Renal cortical epithelial cell (primary cell): ENCODE measurements at places on chromosomes 7 and 10. TPM values are rescaled to one million over a fixed set of nuclear protein-coding genes. Genes with fewer than 3 reads are reported as not detected.

KIAA1549 gene
- total RNA-seq: 1.0 and 10.1 TPM in 2 replicates

TAS2R3 gene
- 2.3 TPM in 1 of 2 replicates, not detected in the other for total RNA-seq

APBB1IP gene
- total RNA-seq: 4.2 and 23.8 TPM in 2 replicates

GHRHR gene
- not detected in 2 replicates for total RNA-seq

ATP6V0A4 gene
- total RNA-seq: 1.9 and 11.5 TPM in 2 replicates

GNA12 gene
- total RNA-seq: 11.5 and 37.7 TPM in 2 replicates

SPAM1 gene
- total RNA-seq: not detected in 2 replicates

ZRANB1 gene
- 24.1 and 27.2 TPM in 2 replicates for total RNA-seq

SEC61A2 gene
- 9.4 and 17.5 TPM in 2 replicates for total RNA-seq

CTNNA3 gene
- total RNA-seq: under 0.01 TPM in 1 of 2 replicates, not detected in the other

EDRF1 gene
- total RNA-seq: 17.0 and 23.2 TPM in 2 replicates

NDUFA5 gene
- total RNA-seq: 38.9 and 58.4 TPM in 2 replicates

GJC3 gene
- not detected in 2 replicates for total RNA-seq

SYCE1 gene
- total RNA-seq: 0.25 TPM in 1 of 2 replicates, not detected in the other

ARHGAP22 gene
- total RNA-seq: 19.7 and 39.2 TPM in 2 replicates

GIMAP6 gene
- total RNA-seq: 0.15 and 0.35 TPM in 2 replicates

SPDYE3 gene
- total RNA-seq: 0.05 TPM in 1 of 2 replicates, not detected in the other

UNCX gene
- total RNA-seq: not detected in 2 replicates

BAMBI gene
- total RNA-seq: 10.4 and 12.0 TPM in 2 replicates

SLC13A4 gene
- not detected in 2 replicates for total RNA-seq

THAP5 gene
- 20.3 and 21.7 TPM in 2 replicates for total RNA-seq

IPMK gene
- total RNA-seq: 8.5 and 11.1 TPM in 2 replicates

FAM25A gene
- not detected in 2 replicates for total RNA-seq

LRMDA gene
- total RNA-seq: 8.7 and 11.7 TPM in 2 replicates

TACR2 gene
- 0.05 TPM in 1 of 2 replicates, not detected in the other for total RNA-seq

SKIDA1 gene
- total RNA-seq: 0.69 and 2.1 TPM in 2 replicates

TUBAL3 gene
- 0.35 and 1.7 TPM in 2 replicates for total RNA-seq

STOX1 gene
- total RNA-seq: 0.35 and 2.9 TPM in 2 replicates

POR gene
- 54.0 and 82.1 TPM in 2 replicates for total RNA-seq

ZNF425 gene
- total RNA-seq: 3.6 and 9.2 TPM in 2 replicates

COMMD3 gene
- total RNA-seq: 49.1 and 52.9 TPM in 2 replicates

ECHDC3 gene
- total RNA-seq: 14.9 and 19.0 TPM in 2 replicates

GRID2IP gene
- under 0.01 and 0.69 TPM in 2 replicates for total RNA-seq

ABCB1 gene
- total RNA-seq: 60.6 and 723 TPM in 2 replicates

CCL24 gene
- total RNA-seq: not detected in 2 replicates

RGS10 gene
- total RNA-seq: 26.5 and 80.2 TPM in 2 replicates

DPCD gene
- total RNA-seq: 59.6 and 79.8 TPM in 2 replicates

RELN gene
- 3.0 and 4.8 TPM in 2 replicates for total RNA-seq

GLRX3 gene
- 83.9 and 154 TPM in 2 replicates for total RNA-seq

OR2A5 gene
- total RNA-seq: not detected in 2 replicates

ANXA7 gene
- total RNA-seq: 153 and 222 TPM in 2 replicates

FGF8 gene
- total RNA-seq: not detected in 2 replicates

ZNF853 gene
- total RNA-seq: 1.7 and 9.1 TPM in 2 replicates

CDK14 gene
- total RNA-seq: 30.2 and 32.8 TPM in 2 replicates

TEX47 gene
- total RNA-seq: not detected in 2 replicates

AZGP1 gene
- total RNA-seq: not detected in 2 replicates

FAM131B gene
- 1.0 and 4.2 TPM in 2 replicates for total RNA-seq

BHLHA15 gene
- total RNA-seq: 0.94 and 1.0 TPM in 2 replicates

MBLAC1 gene
- 1.6 and 2.0 TPM in 2 replicates for total RNA-seq
